ENCODE measurements at places on chromosomes 7 and 10.
A peak's percentile ranks its signal among the peaks of the same experiment; 100 is the strongest.

- DNase-seq: no peak
These were observed 81.6 kb downstream of the CDK14 start for GRCh38 chr7:90677486-90678404.

DNA sequence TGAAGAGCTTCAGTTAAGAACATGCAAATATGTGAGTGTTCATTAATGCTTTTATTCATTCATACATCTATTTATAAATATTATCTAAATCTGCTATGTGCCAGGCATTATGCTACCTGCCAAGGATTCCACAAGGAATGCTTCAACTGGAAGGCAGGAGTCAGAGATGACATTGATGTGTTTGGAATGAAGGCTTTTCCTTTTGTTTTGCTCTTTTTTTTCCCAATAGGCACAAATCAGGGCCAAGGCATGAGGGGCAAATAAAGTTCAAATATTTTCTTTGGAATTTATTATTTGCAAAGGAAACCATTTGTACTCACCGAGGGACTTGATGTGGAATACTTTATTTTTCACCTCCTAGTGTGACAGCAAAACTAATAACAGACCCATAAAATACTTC lies 530.3 kb downstream of the ARL4A start:
- DNase-seq: no peak

DNA sequence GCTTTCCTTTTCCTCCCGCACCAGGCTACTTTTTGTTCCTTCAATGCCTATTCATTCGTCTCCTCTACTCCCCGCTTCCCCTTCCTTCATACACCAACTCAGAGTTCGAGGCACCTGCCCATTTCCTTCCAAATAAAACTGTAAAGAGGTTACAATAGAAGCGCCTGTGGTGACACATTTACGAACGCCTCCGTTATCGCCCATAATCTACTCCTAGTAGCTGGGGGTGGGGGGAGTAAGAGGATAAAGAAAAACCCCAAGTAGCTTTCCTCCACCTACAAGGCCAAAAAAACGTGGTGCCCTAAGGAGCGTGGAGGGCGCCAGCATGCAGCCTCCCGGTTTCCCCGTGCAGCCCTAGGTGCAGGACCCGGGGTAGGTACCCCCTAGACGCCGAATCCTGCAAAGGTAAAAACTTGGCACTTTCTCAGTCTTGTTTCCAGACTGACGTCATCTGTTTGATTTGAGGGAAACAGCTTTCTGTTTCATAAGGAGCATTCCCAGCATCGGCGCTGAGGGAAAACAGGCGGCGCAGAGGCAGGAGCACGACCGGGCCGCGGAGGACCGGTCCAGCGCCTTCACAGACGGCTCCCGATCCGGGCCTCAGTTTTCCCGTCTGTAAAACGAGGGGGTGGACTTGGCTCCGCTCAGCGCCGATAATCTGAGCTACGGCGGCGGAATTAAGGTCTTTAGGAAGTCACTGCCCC lies 922 bp downstream of the PPA1 start:
- peak; percentile 28 for DNase-seq

DNA sequence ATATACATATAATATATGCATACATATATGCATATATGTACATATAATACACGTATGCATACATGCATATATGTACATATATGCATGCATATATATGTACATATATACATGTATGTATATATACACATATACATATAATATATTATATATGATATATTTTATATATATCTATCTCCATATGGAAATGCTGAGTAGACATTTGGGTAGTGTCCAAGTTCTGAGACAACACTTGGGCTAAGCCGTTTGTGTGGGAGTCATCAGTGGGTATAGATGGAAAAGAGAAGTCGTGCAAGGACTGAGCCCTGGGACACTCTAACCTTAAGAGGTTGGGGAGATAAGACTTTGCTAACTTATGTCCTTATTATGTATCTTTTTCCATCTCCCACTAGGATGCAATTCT lies 165.2 kb upstream of the PODXL start:
- no peak for DNase-seq

GRCh38 chr10:75477680-75478079 lies 46.3 kb downstream of the LRMDA start:
- no peak for DNase-seq

DNA sequence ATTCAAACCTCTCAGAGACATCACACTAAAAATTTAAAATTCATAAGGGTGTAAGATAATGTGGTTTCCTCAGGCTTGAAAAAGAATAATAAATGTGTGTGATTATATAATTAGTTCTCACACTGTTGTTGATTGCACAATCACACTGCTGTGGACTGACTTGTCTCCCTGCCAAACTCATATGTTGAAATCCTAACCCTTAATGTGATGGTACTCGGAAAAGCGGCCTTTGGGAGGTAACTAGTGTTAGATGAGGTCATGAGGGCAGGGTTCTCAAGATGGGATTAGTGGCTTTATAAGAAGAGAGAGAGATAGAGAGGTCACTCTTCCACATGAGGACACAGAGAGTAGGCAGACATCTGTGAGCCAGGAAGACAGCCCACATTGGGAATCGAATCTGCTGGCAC lies 128.5 kb upstream of the COL1A2 start:
- no peak for DNase-seq

GRCh38 chr10:72852508-72852907 lies 41.0 kb upstream of the OIT3 start:
- DNase-seq: no peak

DNA sequence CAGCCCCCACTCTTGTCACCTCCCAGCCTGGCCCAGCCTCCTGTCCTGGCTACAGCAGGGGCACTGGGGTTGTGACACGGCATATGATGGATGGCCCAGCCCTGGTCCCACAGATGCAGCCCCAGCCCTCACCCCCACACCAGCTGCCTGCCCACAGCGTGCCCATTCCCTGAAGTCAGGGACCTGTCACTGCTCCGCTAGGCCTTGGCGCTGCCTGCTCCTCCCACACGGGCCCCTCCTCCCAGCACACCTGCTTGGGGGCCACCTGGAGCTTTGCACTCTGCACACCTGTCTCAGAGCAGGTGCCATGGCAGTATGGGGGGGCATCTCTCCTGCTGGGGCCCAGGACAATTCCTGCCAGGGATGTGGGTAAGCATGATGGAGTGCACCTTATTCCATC lies 3.5 kb downstream of the GCK start:
- no peak for DNase-seq

DNA sequence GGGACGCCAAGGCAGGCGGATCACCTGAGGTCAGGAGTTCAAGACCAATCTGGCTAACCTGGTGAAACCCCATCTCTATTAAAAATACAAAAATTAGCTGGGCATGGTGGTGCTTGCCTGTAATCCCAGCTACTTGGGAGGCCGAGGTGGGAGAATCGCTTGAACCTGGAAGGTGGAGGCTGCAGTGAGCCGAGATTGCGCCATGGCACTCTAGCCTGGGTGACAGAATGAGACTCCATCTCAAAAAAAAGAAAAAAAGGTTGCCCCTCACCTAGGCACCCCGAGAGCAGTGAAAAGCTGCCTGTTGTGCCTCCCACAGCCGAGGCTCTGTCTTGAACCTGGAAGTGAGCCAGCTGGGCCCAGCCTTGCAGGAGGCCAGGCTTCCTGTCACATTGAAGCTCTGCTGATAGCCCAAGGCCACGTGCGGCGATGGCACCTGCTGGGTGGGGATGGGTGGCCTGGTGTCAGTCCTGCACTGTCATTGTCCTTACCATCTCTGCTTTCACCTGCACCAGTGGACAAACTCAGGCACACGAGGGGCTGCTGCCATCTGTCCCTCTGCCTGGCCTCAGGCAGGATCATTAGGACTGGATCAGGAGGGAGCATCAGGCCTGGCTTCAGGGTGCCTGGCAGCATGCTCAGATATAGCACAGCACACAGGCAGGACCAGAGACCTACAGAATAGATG lies 37.8 kb downstream of the DNAJB12 start:
- DNase-seq: no peak

DNA sequence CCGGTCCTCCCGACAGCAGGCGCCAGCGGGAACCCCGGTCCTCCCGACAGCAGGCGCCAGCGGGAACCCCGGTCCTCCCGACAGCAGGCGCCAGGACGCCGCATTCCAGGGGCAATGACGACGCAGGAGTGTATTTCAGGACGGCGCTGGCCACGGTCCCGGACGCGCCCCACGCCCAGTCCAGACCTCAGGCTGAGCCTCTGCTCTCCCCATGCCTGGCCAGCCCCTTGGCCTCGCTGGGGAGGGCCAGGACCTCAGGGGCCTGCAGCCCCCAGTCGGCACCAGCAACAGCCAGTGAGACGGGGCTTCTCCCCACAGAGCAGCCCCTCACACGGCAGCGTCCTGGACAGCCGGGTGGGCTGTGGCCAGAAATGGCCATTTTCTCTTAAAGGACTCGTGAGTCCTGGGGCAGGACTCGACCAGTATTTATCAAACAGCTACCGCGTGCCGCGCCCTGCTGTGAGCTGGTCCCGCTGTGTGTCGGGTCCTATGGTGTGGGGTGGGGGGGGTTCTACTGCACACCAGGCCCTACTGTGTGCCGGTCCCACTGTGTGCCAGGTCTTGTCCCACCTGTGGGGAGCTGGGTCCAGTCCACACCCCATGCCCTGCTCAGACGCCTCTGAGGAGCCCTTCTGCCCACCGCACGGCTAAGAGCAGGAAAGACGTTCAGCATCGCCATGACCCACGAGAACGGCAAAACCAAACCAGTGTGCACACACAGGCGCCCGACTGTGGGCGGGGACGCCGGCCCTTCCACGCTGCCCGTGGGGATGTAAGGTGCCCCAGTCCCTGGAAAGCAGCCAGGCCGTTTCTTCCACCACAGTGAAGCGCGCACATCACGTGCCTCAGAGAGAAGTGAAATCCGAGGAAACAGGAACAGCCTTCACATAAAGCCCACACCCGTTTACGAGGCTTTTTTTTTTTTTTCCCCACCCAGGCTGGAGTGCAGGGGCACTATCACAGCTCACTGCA lies 33.3 kb downstream of the GET4 start:
- no peak for DNase-seq

GRCh38 chr10:81546243-81546642 lies 328.8 kb upstream of the NRG3 start:
- DNase-seq: no peak

- DNase-seq: no peak
These were observed 229.7 kb upstream of the PFKP start for GRCh38 chr10:2837674-2838073.

GRCh38 chr10:48533540-48533939 lies 71.3 kb downstream of the ARHGAP22 start:
- no peak for DNase-seq

GRCh38 chr7:101120315-101120714 lies 6.6 kb upstream of the SERPINE1 start:
- DNase-seq: no peak

- no peak for DNase-seq
These were observed 52.8 kb downstream of the EGFR start for GRCh38 chr7:55071411-55072175.
